Fibroblast of skin of scalp (primary cell): ENCODE measurements at places on chromosomes 5 and 9.
A peak's percentile ranks its signal among the peaks of the same experiment; 100 is the strongest.

DNA sequence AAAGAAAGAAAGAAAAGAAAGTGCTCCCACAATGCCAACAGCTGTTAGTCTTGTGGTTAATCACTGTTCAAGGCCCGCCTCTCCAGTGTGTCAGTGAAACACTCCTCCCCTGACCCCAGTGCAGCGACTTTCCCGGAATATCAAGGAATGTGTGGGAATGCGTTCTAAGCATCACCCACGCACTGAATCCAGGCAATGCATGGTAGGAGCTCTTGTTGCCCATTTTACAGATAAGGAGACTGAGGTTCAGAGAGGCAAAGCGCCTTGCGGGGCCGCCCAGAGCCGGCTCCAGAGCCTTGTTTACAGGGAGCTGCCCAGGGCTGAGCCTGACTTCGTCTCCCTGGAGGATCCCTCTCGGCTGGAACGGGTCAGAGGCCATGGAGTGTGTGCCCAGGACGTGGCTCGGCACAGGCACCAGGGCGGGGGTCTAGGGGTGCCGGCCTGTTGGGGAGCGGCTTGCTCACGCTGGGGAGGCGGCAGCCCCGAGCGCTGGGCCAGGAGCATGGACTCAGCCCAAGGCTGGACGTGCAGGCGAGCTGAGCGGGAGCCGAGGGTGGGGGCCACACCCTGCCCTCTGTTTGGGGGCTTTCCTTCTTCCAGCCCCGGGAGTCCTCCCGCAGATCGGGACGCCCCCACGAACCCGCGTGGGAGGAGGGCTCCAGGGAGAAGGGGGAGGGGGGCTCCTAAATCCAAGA is 823 bp downstream of the ST6GALNAC6 start:
- peak; percentile 87 for DNase-seq

DNA sequence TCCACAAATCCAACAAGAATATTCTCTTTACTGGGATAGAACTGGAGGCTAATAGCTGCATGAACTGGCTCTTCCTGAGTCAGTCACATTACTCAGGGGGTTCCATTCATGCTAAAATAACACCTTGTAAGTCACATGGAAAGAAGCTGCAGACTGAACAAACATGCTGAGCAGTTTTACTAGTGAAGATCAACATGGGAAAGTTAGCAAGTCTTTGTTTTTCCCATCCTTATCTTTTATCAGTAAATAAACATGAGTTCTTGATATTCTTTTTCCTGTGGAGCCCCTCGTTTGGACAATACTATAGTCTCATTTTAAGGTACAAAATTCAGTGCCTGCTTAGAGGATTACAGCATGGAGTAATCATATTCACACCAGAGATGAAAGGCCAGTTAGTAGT is 43.7 kb upstream of the TEK start:
- no peak for DNase-seq

GRCh38 chr9:121439016-121439415 is 60.6 kb downstream of the GGTA1 start:
- no peak for DNase-seq

- no peak for DNase-seq
Measured at GRCh38 chr5:80082281-80082680, 47.1 kb downstream of the THBS4 start.

DNA sequence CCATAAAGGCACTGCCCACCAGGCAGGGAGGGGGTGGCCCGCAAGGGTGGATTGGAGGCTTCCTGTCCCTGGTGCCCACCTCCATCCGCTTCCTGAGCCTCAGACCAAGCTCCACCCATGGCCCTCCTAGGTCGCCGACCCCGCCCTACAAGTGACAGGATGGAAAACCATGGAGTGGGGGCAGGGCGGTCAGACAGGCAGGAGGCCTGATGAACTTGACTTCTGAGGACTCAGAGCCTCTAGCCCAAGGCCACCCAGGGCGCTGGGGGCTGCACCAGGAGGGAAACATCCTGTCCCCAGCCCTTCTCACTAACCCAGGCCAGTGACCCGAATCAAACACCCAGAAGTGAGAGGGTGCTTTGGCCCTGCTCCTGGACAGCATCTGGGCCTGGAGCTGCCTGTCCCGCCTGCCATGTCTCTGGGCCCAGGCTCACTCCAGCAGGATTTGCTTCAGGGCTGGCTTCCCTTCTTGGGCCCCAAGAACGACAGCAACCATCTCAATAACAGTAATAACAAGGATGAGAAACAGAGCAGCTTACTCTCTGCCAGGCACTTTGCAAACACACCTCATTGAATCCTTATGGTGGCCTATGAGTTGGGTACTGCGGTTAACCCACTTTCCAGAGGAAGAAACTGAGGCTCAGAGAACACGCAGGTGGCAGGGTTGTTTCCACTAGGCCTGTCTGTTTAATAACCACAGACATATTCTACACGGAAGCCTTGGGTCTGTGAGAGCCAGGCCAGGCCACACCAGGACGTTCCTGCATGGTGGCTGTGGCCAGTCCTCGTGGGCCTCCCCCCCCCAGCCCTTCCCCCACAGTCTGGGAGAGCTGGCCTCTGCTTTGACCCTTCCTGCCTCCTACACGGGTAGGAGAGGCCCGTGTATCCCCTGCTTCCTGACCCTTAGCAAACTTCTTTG is 4.4 kb upstream of the ST6GALNAC6 start:
- DNase-seq = peak; percentile 49

GRCh38 chr5:164573397-164573796 is 1068.0 kb downstream of the MAT2B start:
- DNase-seq = no peak

- no peak for DNase-seq
Measured at GRCh38 chr5:115229606-115230005, 33.1 kb downstream of the PGGT1B start.

GRCh38 chr9:89495824-89496560 is 1.9 kb downstream of the SEMA4D start:
- DNase-seq = no peak

DNA sequence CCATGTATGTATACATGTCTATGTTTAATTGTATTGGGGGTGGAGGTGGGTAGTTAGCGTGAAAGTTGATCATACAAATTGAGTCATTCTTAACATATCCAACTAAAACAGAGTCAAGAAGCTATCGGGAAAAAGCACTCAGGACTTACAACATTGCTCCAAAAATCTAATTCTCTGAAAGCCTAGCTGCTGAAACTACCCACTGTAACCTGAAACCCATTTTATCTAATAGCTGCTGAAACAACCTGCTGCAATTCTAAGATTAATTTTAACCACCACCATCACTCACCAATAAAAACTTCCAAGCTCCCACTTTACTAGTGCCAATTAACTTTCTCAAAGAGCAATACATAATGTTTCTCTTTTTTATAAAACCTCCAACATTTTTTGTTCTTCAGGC is 32.2 kb downstream of the KCNV2 start:
- no peak for DNase-seq

GRCh38 chr9:19255112-19255511 is 24.6 kb downstream of the DENND4C start:
- no peak for DNase-seq

- no peak for DNase-seq
Measured at GRCh38 chr5:104513640-104514072, 951.1 kb upstream of the NUDT12 start.

- no peak for DNase-seq
Measured at GRCh38 chr5:143403334-143403592, 223 bp downstream of the NR3C1 start.

- no peak for DNase-seq
Measured at GRCh38 chr5:138033386-138033808, 518 bp upstream of the FAM13B start.

DNA sequence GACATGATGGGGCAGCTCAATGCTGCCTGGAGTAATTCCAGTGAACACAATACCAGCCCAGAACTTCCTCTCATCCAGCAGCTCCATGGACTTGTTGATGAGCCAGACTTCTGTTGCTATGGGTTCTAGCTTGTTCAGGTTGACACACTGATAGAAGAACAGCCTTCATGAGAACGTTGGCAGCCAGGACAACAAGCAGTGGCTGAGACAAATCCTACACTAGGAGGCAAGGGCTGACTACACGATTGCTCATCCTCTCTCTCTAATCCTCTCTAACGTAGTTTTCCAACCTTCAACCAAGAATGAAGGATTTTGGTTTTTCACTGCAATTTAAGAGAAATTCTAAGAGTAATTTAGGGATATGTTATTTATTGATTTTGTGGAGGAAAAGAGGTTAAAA is 67.8 kb downstream of the NIPSNAP3B start:
- DNase-seq = peak; percentile 58

DNA sequence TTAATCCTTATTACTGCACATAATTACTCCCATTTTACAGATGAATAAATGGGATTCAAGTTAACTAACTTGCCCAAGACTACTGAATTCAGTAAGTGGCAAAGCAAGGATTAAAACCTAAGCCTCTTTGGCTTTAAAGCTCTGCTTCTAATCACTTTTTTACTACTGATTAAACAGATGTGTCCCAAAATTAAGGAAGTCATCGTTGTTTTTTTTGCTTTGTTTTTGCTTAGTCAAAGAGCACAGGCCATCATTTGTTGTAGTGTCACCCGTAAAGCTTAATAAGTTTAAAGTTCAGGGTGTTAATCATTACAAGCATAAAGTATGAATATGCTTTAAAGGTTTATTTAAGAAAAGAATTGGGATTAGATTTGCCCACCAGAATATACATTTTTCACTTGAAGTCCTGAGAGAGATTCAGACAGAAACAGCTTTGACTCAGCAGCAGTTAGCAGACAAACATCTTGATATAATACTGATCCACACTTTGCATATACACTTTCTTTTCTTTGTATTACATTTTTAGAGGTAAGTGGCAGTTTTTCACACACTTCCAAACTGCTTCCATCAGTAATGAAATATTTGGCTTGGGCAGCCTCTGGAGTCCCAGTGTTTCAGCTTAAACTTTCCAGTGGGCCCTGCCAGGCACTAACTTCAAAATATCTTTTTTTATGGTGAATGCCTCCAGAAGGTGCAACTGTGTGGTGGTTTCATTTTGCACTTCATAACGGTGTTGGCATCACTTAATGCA is 52.7 kb downstream of the PIK3R1 start:
- no peak for DNase-seq

DNA sequence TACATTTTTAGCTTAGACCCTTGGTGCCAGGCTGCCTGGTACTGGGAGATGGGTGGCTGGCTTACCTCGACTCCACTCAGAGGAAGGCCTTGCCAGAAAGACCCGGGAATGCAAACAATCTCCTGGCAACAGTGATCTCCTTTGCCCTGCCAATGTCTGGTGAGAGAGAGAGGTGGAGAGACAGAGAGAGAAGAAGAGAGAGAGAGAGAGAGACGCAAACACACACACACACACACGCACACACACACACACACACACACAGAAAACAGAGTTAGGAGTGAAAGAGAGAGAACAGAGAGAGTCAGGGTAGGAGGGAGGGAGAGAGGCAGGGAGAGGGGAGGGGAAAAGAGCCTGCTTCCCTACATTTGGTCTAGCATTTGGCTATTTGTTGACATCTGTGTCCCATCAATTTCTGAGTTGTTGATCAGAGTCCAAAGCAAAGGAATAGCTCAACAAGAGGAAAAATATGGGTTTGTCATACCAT is 181.6 kb upstream of the MAP1B start:
- DNase-seq = peak; percentile 59

DNA sequence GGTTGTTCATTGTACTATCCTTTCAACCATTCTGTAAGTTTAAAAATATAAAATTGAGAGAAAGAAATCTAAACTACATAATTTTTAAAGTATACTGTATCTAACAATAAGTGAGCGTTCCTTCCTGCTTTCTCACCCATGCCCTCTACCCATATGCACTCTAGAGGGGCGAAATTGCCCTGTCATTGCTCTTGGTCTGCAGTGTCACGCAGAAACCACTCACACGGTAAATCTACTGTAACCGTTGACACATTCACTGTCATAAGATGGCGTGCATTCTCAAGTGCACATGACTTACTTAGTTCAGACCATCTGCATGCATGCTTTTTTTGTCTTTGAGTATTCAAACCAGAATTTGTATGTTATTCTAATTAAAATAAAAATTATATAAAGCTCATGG is 55.7 kb upstream of the NIPBL start:
- no peak for DNase-seq

GRCh38 chr9:126829035-126829434 is 24.2 kb downstream of the ZBTB43 start:
- DNase-seq = no peak

DNA sequence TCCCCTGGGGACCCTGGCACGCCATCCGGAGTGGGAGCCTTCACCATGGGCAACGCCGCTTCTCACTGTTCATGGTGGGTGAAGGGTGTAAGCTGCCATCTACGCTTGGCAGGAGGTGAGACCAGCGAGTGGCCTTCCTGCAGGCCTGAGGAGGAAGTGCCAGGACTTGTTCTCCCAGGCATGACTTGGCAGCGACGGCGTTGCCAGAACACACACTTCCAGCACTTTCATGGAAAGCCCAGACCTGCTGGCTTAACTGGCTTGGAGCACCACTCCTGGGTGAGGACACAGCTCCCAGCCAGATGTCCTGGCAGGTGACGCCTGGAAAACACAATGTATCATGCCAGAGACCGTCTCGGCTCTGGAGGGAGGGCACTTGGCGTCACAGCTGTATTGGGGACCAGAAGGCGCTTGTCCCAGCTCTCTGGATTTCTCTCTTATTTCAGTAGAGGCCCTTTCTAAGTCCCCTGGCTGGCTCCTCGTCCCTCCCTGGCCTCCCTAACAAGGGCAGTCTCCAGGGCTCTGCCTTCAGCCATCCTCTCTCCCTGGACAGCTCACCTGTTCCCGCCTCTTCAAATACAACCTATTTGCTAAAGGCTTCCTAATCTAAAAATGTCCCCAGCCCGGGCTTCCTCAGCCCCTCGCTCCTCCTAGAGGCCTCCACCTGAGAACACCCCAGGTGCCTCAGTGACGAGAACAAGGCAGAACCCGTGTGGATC is 188.3 kb downstream of the OLFM1 start:
- DNase-seq = no peak

- DNase-seq = no peak
Measured at GRCh38 chr5:43663916-43664315, 60.9 kb downstream of the NNT start.

DNA sequence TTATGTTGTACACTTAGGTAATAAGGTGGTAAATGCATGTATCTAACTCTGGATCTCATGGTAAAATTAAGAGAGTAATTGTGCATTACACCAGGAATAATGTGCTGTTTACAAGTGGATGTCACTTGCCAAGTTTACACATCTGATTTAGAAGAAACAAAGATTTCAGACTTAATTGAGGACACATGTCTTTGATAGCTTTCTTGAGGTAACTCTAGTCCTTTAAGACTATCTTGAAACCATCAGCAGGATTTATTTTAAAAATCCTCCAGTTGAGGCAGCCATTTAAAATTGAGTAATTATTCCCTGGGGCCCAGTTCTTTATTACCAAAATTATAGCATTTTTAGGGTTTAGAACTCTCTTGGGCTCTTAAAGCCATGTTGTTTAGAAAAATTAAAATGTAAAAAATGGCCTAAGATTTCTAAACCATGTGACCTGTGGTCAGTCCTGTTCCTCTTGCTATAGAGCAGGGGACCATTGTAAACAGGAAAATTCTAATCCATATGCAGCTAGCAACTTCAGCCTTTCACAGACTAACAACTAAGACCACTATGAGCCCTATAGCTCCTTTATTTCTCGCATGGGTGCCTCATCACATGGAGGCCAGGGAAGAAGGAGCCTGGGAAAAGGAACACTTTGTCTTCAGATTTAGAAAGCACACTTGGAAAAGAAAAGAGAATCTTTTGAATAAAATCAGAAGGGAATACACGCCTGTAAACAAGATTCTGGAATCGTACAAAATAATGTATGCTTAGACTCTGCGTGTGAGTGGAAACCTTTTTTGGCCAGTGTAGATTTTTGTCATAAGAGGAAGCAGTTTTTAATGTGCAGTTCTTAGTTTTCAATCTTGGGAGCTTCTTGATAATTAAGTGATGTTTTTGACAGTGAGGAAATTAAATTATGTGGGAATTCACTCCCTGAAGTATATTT is 71.2 kb downstream of the ZSWIM6 start:
- no peak for DNase-seq
